ENCODE measurements at places on chromosomes 6 and 20.

DNA sequence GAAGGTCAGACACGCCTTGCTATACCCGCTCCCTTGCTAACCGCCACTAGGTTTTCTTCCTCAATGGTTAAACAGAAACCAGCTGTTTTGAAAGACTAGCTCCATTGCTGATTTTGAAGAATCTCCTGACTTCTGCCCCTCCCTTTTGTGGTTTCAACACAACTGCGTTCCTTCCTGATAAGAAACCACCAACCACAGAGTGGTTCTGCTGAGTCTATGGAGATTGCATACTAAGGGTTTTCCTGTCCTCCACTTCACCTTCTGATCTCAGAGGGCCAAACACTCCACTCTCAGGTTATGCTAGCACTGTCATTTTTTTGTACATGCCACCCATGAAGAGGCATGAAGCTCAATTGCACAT is 207.9 kb downstream of the MYLK4 start:
- no peak for DNase-seq

DNA sequence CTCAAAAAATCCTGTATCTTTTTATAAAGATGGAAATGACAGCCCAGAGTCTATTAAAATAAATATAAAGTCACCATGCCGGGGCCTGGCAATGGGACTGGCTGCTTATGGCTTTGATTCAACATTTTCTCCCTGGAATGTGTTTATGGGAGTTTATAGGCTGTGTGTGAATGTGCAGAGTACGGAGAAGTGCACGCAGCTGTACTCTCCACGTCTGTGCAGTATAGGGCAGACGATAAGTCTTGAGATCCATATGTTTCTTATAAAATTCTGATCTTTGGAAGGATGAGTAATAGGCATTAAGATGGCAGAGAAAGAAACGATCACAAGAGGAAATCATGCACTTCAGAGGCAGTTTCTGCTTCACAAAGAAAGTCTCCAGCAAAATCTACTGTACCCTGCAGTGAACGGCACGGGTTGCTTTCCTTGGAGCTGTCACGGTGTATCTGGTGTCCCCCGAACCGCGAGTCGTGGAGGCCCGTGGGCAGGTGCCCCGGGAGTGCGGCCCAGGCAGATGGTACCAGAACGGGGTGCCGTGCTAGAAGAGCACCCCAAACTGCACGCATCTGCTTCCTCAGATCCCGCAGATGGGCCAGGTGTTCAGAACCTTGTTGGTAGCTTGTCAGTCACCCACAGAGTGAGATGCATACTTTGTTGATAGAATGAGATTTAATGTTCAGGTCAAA is 382.5 kb downstream of the TAF4 start:
- no peak for DNase-seq

DNA sequence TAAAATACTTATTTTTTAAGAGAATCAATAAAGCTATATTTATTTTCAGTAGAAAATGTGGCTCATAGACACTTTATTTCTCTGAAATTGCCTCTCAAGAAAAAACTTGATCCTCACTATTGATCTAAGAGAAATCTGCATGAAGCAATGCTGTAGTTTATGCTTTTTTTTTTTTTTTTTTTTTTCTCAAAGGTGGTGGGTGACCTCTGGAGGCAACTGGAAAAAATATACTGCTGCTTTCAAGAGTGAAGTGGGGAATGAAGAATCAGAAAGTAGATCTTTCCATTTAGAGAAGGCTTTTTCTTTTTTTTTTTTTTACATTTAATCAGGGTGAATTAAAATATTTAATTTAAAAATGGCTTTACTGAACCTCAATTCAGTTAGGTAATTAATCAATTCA is 169.3 kb downstream of the SLC16A10 start:
- DNase-seq = no peak

- no peak for DNase-seq
Observed at GRCh38 chr6:166656230-166657151, 29.4 kb upstream of the RPS6KA2 start.

DNA sequence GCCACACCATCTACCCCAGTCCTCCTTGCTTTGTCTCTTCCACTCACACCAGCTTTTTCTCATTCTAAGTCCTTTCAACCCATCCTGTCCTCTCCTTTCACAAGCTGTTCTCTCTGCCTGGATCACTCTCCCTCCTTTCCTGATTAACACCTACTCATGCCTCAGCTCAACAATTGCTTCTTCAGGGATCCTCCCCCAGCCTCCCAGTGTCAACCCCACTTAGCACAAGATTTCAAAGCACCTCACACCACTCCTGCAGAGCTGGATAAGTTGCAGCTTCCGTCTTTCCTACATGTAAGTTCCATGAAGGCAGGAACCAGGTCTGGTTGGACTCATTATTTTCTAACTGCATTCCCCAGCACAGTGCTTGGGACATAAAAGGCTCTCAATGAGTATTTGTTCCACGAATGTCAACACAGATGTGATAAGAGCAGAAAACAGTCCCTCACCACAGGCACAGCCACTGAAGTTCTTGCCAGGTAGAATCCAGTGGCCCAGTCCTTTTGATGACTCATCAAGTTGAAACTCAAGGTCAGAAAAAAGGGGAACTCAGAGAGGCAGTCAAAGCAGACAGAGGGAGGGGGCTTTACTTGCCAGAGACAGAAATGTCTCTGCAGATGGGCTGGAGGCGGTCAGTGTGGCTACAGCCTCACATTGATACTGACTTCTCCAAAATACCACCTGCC is 193.4 kb upstream of the PRDM1 start:
- no peak for DNase-seq

DNA sequence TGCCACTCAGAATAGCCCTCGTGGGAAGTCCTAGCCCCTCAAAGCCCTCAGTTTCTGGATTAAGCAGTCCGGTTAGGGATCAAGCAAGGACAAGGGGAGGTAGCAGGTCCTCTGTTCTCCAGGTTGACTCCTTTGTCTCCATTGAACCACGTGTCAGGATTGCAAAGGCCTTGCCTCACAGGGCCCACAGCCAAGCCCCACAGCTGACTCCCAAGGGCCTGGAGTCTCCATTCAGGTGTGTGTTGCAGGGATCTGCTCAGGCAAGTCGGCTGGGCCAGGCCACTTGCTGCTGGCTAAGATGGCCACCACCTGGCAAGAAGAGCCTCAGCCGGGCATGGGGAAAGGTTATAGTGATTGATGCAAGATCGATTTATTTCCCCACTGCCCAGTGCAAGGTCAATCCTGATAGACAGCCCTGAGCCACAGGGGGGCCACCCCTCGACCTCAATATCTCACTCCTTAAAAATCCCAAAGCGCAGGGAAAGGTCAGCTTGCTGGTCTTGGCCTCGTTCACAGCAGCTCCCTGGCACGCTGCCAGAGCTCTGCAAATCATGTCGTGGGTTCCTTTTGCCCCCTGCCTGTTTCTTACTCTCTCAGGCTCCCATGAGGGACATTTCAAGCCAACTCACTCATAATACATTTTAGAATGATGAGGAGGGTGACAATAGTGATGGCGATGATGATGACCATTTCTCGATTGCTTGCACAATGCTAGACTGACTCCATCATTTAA is 75.9 kb downstream of the EDN3 start:
- no peak for DNase-seq

DNA sequence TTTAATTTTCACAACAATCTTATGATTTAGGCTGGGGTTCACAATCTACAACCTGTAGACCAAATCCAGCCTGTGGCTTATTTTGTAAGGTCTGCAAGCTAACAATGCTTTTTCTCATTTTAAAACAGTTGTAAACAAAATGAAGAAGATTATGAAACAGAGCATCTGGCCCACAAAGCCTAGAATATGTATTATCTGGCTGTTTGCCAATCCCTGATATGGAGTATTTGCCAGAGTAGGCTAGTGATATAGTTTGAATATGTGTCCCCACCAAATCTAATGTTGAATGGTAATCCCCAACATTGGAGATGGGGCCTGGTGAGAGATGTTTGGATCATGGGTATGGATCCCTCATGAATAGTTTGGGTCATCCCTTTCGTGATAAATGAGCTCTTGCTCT is 201.8 kb downstream of the DHX35 start:
- DNase-seq = no peak

DNA sequence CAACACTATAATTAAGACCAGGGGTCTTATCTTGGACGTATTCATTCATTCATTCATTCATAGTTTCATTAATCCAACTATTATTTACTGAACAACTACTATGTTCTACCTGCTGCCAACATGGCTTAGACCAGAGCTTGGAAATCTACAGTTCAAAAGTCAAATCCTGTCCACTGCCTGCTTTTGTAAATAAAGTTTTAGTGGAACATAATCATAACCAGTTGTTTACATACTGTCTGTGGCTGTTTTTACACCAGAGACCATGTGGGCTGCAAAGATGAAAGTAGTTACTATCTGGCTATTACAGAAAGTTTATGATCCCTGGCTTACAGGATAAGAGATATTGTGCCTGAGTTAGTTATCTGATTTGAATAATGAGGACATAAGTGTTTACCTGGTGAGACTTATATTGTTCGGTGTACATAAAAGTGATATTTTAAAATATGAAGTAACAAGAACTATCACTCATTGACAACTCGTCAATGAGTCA is 567.7 kb downstream of the TFAP2B start:
- no peak for DNase-seq

DNA sequence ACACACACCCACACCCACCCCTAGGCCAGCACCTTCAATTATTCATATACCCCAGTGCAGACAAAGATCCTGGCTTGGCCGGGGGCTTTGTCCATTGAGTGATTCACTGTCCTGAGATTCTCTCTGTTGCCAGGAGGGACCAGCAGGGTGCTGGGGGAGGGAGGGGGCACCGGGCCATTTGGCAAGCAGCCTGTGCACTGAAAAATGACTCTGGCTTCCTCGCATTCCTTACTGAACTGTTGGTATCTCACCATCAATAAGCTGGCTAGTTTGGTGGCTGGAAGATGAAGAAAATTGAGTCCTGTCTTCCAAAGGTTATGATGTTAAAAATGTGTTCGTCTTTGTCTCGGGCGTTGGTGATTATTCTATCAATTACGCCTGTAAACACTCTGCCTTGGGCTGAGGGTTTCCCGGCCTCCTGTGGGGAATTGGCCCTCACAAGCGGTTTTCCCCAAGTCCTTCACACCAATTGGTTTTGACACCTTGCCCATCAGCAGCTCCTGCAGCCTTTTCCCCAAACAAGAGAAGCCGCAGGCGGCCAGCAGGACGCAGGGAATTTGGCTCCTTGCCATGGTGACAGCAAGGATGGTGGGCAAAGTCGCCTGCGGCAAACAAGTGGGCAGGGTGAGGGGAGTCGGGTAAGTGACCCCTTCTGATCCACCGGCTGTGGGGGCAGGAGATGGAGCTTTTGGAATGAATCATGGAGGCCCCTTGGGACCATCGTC is 4.9 kb downstream of the VSTM2L start:
- peak; percentile 14 for DNase-seq

DNA sequence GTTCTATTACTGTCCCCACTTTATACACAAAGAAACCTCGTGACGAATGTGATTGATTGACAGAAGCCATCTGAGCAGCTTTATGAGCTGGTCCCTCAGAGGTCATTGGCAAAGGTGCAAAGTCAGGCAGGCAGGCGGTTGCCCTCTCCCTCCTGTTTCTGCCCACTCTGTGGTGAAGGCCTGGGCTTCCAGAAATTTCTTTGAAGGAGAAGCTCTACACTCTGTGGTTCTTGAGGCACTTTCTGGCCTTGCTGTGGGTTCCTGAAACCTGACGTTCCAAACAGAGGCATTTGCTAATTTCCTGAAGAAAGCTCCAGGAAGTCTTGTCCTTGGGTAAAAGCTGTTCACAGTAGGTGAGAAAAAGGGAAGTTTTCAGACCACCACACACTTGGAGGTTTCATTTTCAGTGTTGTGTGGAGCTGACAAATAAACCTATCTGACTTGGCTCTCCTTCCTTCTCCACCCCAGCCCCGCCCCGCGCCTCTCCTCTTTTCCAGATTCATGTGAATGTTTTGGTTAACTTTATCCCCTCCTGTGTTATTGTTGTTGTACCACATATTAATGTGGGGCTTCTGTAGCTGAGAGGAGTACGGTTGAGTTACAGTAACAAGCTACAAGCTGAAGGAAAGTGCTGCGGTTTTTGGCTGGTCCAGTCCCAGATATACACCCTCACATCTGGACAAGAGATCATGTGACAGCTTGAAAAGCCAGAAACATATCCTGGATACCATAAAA is 274.1 kb downstream of the CLIC5 start:
- DNase-seq = peak; percentile 43

DNA sequence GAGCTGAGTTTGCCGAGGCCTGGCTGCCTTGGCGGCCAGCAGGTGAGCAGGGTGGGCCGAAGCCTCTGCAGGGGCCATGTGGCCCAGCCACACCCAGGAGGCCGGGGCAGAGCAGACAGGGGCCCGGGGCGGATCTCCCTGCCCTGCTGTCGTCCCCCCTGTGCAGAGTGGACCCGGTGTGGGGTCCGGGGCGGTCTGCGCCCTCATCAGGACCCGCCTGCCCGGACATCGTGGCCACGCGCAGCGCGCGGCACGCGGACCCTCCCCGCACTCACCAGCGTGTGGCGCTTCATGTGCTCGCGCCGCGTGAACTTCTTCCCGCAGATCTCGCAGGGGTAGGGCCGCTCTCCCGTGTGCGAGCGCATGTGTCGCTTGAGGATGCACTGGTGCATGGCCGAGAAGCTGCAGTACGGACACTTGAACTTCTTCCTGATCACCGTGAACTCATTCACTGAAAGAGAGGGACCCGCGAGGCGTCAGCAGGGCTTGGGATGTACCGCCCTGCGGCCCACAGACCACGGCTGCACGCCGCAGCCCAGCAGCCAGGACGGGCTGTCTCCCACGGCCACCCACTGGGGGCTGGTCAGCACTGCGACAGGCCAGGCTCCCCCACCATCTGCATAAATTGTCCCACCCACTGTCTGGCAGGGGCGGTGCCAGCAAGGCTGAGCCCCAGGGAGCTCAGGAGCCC is 13.0 kb downstream of the SLC2A4RG start:
- DNase-seq = no peak

DNA sequence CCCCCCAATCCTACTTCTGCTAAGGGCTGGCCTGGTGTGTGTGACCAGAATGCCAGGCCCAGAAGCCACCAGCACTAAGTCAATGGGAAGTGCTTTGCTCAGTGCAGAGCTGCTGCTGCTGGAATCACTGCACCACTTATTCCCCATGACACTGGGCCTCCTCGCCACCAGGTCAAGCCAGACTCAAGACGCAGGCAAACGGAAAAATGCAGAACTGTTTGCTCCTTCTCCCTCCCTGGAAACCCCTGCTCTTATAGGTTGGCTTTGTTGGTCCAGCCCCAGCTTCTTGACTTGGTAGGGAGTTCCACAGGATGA is 121.9 kb downstream of the PHACTR3 start:
- DNase-seq = no peak

GRCh38 chr6:38612143-38612965 is 27.4 kb downstream of the BTBD9 start:
- no peak for DNase-seq

- no peak for DNase-seq
Observed at GRCh38 chr6:133187657-133188453, 53.3 kb upstream of the EYA4 start.

GRCh38 chr6:52307900-52308372 is 23.4 kb upstream of the MCM3 start:
- no peak for DNase-seq
